Cerebellar nuclear complex (tissue), 1 donor: ENCODE measurements at places on chromosomes 16 and 17.

- DNase-seq, result no peak
These were observed 34.1 kb downstream of the NME2 start for GRCh38 chr17:51200295-51200694.

DNA sequence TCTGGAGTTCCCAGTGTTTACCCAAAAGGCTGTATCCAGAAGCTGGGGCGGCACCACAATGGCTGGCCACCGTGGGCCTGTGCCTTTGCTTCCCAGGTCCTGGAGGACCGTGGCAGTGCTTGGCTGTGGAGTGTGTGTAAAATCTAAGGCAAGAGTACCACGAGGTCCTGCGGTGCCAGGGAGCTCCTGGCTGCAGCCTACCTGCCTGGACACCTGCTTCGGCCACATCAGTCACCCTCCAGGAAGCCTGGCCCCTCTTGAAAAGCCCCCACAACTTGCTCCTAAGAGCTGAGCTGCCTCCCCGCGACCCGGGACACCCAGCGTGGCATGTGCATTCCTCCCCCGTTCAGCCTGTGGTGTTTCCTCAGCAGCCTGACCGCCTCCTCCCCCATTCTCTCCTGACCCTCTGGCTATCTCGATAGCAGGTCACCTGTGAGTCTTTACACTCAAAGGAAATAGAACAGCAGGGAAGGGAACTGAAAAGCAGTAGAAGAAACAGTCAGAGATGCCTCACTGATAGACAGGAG, 7.9 kb downstream of the TIMM22 start:
- DNase-seq, result no peak

DNA sequence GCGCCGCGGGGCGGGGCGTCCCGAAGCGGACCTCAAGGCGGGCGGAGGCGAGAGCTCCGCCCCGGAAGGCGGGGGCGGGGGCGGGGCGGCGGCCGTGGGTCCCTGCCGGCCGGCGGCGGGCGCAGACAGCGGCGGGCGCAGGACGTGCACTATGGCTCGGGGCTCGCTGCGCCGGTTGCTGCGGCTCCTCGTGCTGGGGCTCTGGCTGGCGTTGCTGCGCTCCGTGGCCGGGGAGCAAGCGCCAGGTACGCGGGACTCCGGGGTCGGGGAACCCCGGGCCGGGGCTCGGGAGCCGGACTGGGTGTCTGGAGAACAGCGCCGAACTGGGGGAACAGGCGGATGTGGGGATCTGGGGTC, at the start of gene TNFRSF12A:
TNFRSF12A (plus strand) TSS at position 122 of the 357 bp plus-strand sequence; CDS start at position 152, 30 bp downstream.
- no peak for DNase-seq

GRCh38 chr16:14199199-14199598, 128.1 kb downstream of the MRTFB start:
- DNase-seq, result no peak

- DNase-seq, result no peak
These were observed 13.8 kb downstream of the SLC16A3 start for GRCh38 chr17:82242698-82242976.
